ENCODE measurements at places on chromosomes 2 and 18. TPM values are rescaled to one million over a fixed set of nuclear protein-coding genes. Genes with fewer than 3 reads are reported as not detected.

DNA sequence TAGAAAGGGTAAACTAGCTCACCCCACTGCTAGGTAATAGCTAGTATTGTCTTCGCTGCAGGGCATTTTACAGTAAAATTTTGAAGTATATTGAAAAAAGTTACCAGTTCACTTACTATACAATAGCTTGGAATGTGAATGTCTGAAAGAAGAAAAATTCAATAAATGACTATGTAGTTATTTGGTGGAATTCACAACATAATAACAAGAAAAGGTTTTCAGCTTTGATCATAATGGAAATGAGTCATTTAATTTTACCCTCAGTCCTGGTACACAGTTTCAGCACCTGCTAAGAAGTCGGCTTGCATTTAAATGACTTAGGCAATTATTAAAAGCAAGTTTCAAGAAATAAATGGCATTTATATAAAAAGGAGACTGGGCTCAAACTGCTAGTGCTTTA is 90.4 kb downstream of the NUP35 start:
- no peak for DNase-seq
- H3K27ac ChIP-seq, result no peak overlapping the region
- peaks cover 14% of the 10 kb centered on the region for H3K36me3 ChIP-seq
- peaks cover 2% of the 10 kb centered on the region for H3K4me1 ChIP-seq
- no peak overlapping the region for H3K4me3 ChIP-seq
- H3K27me3 ChIP-seq, result no peaks in the 10 kb centered on the region

- no peaks in the 10 kb centered on the region for H3K4me1 ChIP-seq
- no peak overlapping the region for H3K4me3 ChIP-seq
- H3K27me3 ChIP-seq, result peaks cover 5% of the 10 kb centered on the region
Measured at GRCh38 chr2:216904974-216905373, 45.1 kb upstream of the TNP1 start.

DNA sequence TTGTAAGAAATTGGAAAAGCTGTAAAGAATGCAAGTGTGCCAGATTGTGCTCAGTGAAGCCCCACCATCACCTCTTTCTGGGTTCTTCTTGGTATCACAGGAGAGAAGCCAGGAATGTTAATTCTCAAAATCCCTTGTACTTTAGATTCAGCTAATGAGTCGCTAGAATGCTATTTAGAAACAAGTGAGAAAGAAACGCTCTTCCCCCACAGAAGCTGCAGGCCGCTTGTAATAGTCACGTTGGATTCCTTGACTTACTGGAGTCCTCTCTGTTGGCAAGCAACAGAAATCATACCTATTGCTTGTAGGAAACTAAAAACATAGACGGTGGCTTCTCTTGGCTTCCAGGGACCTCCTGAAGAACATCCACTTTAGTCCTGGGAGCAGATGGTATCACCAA is 375.6 kb upstream of the LRATD1 start:
- no peaks in the 10 kb centered on the region for H3K27me3 ChIP-seq
- H3K27ac ChIP-seq, result no peak overlapping the region
- no peaks in the 10 kb centered on the region for H3K36me3 ChIP-seq
- no peak for DNase-seq
- no peaks in the 10 kb centered on the region for H3K4me1 ChIP-seq

DNA sequence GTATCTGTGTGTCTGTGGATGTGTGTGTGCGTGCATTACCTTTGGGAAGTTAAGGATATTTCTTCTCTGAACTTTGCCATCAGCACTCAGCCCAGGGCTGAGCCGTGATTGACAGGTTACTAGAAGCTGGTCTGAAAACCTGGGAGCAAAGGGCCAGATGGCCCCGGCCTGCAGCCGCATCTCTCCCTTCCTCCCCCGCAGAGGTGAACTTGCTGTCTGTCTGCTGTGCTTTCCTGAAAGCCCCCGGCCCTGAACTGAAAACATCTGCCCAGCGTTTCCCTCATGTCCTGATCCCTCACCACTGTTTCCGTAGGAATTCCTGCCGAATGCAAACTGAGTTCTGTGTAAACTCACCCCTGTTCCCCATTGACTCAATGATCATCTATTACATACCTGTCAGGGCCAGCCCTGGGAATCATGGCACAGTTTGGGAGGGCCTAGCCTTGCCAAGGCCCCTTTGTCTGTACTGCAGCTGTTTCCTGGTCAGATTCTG is 45.8 kb downstream of the MYCN start:
- no peaks in the 10 kb centered on the region for H3K36me3 ChIP-seq
- no peaks in the 10 kb centered on the region for H3K27me3 ChIP-seq
- H3K27ac ChIP-seq, result no peak overlapping the region
- no peak for DNase-seq

- H3K27ac ChIP-seq, result no peak overlapping the region
- H3K4me3 ChIP-seq, result no peak overlapping the region
Measured at GRCh38 chr2:150856596-150857281, 369.3 kb upstream of the RND3 start.

DNA sequence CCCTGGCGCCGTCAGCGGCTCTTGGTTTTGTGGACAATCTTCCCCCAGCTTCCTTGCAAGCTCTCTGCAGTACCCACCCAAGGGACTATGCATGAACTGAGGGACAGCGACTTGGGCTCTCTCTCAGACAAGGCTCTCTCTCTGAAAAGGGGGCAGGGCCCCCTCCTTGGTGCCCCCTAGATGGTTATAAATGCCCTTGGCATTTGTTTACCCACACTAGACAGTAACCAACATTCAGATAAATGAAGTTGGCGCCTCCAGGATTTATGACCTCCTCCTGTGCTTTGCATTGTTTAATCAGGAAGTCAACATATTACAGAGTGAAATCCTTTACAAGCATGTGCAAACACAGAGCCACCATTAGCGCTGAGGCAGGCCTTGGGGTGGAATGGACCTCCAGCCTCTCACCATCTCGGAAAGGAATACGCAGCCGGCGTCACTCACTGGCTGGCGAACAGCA is 547.4 kb upstream of the ID2 start:
- H3K4me1 ChIP-seq, result no peaks in the 10 kb centered on the region
- no peak for DNase-seq
- H3K4me3 ChIP-seq, result no peak overlapping the region
- no peaks in the 10 kb centered on the region for H3K36me3 ChIP-seq
- no peak overlapping the region for H3K27ac ChIP-seq
- no peaks in the 10 kb centered on the region for H3K27me3 ChIP-seq

GRCh38 chr2:201890453-201890852 is 84.1 kb downstream of the CDK15 start:
- H3K4me3 ChIP-seq, result no peak overlapping the region
- H3K36me3 ChIP-seq, result no peaks in the 10 kb centered on the region
- H3K27ac ChIP-seq, result no peak overlapping the region
- peaks cover 39% of the 10 kb centered on the region for H3K27me3 ChIP-seq
- DNase-seq, result no peak
- H3K4me1 ChIP-seq, result no peaks in the 10 kb centered on the region

DNA sequence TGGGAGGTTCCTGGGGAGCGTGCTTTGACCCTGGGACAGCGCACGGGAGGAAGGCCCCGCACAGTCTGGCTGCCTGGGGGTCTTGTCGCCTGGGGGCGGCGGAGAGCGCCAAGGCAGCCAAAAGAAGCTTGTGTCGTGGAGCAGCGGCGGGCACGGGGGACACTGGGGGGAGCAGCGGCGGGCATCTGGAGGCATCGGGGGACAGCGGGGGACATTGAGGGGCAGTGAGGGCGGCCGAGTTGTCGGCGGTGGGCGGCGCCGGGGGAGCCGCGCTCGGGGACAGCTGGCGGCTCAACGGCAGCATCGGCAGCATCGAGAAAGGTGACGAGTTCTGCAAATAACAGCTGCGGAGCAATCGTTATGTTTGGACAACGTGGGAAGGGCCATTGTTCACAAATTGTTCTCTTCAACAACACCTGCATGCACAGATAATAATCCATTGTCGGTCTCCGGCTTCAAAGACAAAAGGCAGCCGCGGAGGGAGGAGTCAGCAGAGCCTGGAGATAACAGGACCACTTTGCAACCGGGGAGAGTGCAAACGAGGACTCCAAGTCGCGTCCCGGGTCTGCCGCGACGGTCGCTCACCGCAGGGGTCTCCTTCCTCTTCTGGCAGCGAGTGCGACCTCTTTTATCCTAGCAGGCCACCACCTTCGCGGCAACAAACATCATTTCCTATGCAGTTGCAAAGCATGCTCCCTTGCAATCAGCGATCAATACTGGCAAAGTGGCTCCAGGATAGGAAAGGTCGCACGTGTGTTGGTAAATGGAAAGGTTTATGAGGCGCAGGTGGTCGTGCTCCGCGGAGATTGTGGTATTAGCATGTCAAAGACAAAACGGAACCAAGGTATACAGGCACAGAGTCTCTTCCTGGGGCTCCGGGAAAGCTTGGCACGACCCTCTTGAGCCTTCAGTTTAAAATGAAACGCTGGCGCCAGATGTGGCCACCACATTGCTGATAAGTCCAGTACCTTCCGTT is 132.3 kb upstream of the DLX2 start:
- H3K4me3 ChIP-seq, result peak overlapping the region; percentile 91
- H3K36me3 ChIP-seq, result no peaks in the 10 kb centered on the region
- peak; percentile 19 for DNase-seq

DNA sequence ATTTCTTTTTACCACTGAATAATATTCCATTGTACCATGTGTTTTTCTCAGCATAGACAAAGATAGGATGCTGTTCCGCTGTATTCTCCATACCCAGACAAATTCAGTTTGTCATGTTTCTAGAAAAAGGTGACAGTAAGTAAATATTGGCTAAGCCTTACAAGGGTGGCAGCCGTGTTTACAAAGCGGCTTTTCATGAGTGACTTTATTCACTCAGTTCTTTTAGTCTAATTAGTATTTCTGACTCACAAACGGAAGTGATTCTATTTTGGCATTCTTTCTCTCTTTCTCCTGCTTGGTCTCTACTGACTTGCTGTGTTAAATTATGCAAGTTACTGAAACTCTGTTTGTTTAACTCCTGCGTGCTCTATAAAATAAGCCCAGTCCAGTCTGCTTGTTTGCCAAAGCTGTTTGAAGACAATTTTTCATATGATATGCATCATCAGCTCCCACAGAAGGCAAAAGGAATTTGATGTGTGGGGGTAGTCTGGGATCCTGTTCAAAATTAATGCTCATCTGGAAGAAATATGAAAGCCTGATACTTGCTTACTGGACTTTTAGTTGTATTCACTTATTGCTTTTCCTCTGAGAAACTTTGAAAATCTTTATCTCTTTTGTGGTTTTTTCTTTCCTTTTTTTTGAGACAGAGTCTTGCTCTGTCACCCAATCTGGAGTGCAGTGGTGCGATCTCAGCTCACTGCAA is 2.3 kb upstream of the PLEKHH2 start:
- H3K4me1 ChIP-seq, result peaks cover 19% of the 10 kb centered on the region

GRCh38 chr2:188306271-188306670 is 14.6 kb downstream of the GULP1 start:
- no peaks in the 10 kb centered on the region for H3K4me1 ChIP-seq
- H3K36me3 ChIP-seq, result no peaks in the 10 kb centered on the region

DNA sequence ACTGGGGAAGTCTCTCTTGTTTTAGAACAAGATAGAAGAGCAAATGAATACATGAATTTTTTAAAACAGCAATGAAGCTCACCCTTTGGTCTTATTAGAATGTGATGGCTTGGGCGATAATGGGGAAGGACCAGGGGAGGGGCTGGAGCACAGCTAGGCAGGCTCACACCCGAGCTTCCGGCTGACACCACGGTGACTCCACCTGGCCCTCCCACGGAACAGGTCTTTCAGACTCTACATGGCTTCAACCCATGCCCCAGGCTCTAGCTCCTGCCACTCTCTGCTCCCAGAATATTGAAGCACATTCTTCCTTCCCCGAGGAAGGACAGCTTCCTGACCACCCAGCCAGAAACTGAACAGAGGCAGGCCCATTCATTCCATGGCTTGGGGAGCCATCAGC is 127.5 kb upstream of the AGAP1 start:
- no peak for DNase-seq
- H3K36me3 ChIP-seq, result no peaks in the 10 kb centered on the region
- H3K4me3 ChIP-seq, result no peak overlapping the region
- peaks cover 4% of the 10 kb centered on the region for H3K27me3 ChIP-seq

GRCh38 chr2:192473331-192473730 is 278.6 kb upstream of the TMEFF2 start:
- H3K4me1 ChIP-seq, result no peaks in the 10 kb centered on the region
- peaks cover 4% of the 10 kb centered on the region for H3K36me3 ChIP-seq
- H3K4me3 ChIP-seq, result no peak overlapping the region
- DNase-seq, result no peak
- no peaks in the 10 kb centered on the region for H3K27me3 ChIP-seq

GRCh38 chr2:141329964-141330363 is 800.9 kb downstream of the LRP1B start:
- no peaks in the 10 kb centered on the region for H3K36me3 ChIP-seq
- no peaks in the 10 kb centered on the region for H3K4me1 ChIP-seq
- DNase-seq, result no peak
- H3K27ac ChIP-seq, result no peak overlapping the region
- no peaks in the 10 kb centered on the region for H3K27me3 ChIP-seq
- no peak overlapping the region for H3K4me3 ChIP-seq

DNA sequence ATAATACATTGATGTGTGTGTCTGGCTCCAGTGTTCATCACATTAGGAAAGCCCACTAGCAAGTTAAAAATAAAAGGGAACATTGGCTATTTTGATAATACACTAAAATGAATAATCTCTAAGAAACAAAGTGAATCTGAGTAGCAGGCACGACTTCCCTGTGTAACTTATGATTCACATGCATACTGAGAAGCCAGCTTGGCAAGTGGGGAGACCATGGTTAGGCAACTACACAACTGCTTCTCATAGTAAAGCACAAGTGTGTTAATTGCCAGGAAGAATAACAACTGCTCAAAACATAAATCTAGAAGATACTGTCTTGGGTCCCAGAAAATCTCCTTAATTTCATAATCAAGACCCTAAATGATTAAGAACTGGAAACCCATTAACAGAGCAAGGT is 4.0 kb downstream of the MYO5B start:
- peaks cover 18% of the 10 kb centered on the region for H3K4me1 ChIP-seq
- H3K4me3 ChIP-seq, result no peak overlapping the region
- peaks cover 74% of the 10 kb centered on the region for H3K27me3 ChIP-seq
- H3K36me3 ChIP-seq, result peaks cover 3% of the 10 kb centered on the region
- H3K27ac ChIP-seq, result no peak overlapping the region
- DNase-seq, result no peak

GRCh38 chr2:121705390-121705789 is 31.3 kb downstream of the NIFK start:
- H3K27ac ChIP-seq, result no peak overlapping the region
- no peaks in the 10 kb centered on the region for H3K36me3 ChIP-seq
- no peaks in the 10 kb centered on the region for H3K27me3 ChIP-seq
- H3K4me1 ChIP-seq, result peaks cover 13% of the 10 kb centered on the region
- no peak for DNase-seq

GRCh38 chr2:28663359-28663758 is 88.3 kb upstream of the PPP1CB start:
- H3K36me3 ChIP-seq, result no peaks in the 10 kb centered on the region
- no peak overlapping the region for H3K4me3 ChIP-seq
- H3K27me3 ChIP-seq, result no peaks in the 10 kb centered on the region
- no peak overlapping the region for H3K27ac ChIP-seq

RAD51AP2 gene
- not detected for total RNA-seq

ZNF892 gene
- total RNA-seq, result 3.0 TPM

EMILIN1 gene
- 0.41 TPM for total RNA-seq

FHOD3 gene
- total RNA-seq, result not detected

DNAH7 gene
- total RNA-seq, result not detected

LYG1 gene
- total RNA-seq, result 3.8 TPM

ACMSD gene
- not detected for total RNA-seq

CXCR1 gene
- not detected for total RNA-seq

SLC8A1 gene
- 0.22 TPM for total RNA-seq

RAX gene
- not detected for total RNA-seq

KCNS3 gene
- total RNA-seq, result not detected
